ENCODE measurements at places on chromosomes 2 and 18.

DNA sequence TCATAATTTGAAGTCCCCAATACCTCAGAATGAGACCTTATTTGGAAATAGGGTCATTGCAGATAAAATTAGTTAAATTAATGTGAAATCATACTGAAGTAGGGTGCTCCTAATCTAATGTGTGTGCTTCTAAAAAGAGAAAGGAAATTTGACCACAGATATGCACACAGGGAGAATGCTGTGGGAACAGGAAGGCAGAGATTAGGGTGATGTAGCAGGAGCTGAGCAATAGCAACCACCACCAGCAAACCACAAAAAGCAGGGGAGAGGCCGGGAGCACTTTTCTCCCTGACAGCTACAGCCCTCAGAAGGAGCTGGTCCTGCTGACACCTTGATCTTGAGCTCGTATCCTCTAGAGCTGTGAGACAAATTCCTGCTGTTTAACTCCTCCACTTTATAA, 24.6 kb upstream of the SCG2 start:
- DNase-seq, result no peak

GRCh38 chr18:34710458-34710914, 388 bp downstream of the DTNA start:
- no peak for DNase-seq

GRCh38 chr2:213751446-213751845, 467.2 kb downstream of the SPAG16 start:
- DNase-seq, result no peak

- DNase-seq, result no peak
Observed at GRCh38 chr2:223218587-223219178, 166.7 kb downstream of the KCNE4 start.

DNA sequence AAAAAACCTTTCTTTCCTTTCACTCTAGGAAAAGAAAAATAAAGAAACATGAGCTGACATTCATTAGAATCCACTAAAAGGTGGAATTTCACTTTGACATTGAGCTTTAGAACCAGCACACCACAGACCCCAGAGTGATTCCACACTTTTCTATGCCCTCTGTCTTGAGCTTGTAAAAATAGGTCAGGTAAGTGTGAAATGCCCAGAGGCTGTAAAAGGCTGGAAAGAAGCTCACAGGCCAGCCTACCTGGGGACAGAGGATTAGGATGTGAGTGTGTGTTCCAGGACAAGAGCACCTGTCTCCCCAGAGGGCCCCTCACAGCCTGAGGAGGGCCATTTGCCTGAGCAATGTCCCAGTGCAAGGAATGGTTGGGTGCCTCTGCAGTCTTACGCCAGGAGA, 56.3 kb upstream of the MYO3B start:
- DNase-seq, result no peak

DNA sequence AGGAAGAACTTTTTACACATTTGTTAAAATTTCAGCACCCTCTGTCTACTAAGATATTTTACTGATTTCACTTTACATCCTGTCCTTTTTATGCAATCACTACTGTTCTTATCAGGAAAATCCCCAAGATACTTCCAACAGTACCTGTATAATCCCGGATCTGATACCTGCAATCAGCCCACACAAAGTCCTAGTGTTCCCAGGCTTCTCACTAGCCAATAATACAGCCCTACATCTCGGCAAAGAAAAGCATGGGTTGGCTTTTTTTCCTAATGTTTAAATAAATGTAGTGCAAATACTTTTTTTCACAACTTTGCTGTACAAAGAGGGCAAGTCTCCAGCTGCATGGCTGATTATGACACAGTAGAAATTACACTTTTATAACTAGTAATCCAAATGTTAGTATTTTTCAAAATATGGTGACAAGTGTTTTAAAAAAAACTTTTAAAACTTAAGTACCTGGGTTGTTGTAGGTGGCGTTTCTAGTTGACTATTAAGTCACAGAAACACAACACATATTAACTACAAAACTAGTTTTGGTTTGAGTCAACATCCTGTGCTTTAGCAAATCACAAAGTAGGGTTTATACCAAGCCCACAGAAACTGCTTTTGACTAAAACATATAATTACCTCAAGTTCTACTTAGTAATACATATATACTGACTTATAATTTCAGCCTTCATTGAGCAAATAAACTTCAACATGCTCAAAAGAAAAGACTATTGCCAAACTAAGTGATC, 19.5 kb downstream of the CNOT11 start:
- DNase-seq, result no peak

DNA sequence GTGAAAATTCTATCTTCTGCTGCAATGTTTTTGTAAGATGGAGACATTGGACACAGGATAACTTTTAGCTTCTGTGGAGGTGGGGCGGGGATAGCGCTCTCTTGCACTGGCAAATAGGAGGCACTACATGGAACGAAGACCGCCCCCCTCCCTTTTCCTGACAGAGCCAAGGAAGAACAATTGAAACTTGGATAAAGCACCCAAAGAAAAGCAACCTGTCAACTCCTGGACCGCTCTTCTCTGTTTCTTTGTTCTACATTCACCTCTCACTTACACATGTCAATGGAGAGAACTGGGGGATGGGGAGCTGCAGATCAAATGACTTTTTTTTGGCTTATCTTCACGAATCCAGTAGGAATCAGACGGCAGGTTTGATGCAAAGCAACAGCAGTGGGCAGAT, 126.3 kb upstream of the CHAC2 start:
- no peak for DNase-seq

- no peak for DNase-seq
Observed at GRCh38 chr18:44516450-44516849, 164.2 kb upstream of the SETBP1 start.

GRCh38 chr2:159933727-159934049, 128.7 kb downstream of the PLA2R1 start:
- no peak for DNase-seq

GRCh38 chr2:50395605-50396297, 636.2 kb downstream of the NRXN1 start:
- DNase-seq, result no peak

DNA sequence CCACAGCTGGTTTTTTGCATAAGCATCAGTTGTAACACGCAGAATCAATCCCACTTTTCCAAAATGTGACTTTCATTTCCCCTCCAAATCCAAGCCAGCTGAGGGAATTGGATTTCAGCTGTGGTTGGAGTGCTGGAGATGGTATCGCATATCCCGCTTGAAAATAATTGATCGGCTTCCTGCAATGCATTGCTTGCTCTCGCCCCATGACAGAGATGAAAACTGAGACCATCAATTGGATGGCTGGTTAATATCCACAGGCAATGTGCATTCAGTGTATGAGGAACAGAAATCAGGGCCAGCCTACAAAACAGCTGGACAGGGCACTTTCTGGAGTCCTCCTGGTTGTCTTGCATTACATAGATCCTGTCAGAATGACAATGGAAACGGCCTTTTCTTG, 135.3 kb downstream of the MAIP1 start:
- no peak for DNase-seq

GRCh38 chr18:59631583-59632181, 65.5 kb downstream of the CCBE1 start:
- peak; percentile 13 for DNase-seq

- no peak for DNase-seq
Observed at GRCh38 chr2:15042801-15043217, 410.3 kb downstream of the LRATD1 start.

DNA sequence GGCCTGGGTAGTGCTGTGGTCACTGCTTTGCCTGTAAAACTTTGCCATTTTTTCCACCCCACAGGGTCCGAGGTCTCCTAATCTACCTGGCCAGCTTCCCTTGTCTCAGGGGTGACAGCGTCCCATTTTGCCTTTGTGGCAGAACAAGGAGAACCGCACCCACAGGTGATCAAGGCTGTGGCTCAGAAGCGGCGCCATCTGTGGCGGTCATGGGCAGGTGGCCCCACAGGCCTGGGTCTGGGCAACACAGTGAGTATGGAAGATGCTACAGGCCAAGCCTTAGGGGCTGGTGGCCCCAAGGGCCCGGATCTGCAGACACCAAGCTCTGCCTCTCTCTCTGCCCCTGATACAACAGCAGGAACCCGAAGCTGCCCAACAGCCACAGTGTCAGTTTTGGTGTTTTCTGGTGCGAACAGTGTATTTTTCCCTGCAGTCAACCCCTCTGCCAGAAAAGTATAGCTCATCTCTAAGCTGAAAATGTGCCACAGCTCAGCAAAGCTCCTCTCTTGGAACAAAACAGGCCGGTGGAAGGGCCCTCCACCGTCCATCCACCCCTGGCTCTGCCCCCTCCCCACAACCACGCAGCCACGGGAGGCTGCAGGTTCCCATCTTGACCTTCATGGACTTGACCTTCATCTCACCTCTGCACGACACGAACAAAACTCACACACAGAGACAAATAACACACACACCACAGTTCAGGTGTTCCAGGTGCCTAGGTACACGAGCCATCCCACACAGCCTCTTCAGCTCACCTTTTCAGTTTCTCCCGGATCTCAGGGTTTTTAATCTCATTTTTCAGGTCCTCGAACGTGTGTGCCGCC, 96.7 kb downstream of the PXDN start:
- DNase-seq, result no peak

DNA sequence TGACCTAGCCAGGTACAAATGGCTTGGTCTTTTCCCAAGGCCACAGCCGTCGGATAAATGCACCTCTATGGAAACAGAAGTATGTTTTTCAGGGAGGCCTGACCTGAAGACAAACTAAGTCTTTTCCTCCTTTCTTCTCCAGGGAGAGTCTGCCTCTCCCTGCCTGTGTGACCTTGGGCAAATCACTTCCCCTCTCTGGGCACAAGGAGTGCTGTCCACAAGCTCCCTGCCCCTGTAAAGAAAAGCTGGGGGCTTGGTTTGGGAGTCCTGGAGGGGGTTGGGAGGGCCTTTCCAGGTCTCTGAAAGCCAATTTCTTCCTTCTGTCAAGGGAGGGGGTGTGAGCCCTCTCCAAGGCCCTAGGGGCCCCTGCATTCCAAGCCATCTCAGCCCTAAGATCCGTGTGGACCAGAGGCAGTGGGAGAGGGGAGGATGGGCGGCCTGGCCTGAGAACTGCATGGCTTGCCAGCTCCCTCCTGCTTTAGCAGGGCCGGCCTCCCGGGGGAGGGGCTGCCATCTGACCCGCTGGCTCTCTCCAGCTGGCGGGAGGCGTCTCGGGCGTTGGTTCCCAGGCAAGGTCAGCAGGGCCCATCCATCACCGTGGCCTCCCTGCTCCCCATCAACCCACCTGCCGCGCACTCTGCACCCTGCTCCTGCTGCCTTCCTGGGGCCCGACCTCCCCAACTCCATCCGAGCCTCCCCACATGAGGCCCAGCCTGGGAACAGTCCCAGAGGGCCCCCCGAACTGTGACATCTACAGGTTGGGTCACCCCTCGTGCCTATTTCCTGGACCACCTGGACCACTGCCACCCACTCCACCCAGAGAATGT, 61.4 kb downstream of the SMAD7 start:
- no peak for DNase-seq

- peak; percentile 55 for DNase-seq
Observed at GRCh38 chr2:215657844-215658243, 222.0 kb upstream of the FN1 start.

DNA sequence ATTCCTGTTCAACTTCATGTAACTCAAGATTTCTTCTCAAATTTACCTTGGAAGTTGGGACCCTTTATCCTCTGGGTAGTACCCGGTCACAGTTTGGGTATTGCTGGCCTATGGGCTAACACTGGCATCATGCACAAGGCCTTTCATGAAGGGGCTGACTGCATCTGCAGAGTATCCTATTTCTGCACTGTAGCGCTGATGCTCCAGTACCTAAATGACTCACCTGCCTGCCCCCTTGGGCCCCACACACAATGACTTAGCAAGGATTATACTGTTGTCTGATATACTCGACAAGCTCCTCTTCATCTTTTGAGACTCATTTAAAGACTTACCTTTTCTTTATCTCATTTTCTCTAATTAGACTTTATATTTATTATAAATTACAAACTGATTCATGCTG, 39.9 kb downstream of the DNAH6 start:
- DNase-seq, result peak; percentile 33

DNA sequence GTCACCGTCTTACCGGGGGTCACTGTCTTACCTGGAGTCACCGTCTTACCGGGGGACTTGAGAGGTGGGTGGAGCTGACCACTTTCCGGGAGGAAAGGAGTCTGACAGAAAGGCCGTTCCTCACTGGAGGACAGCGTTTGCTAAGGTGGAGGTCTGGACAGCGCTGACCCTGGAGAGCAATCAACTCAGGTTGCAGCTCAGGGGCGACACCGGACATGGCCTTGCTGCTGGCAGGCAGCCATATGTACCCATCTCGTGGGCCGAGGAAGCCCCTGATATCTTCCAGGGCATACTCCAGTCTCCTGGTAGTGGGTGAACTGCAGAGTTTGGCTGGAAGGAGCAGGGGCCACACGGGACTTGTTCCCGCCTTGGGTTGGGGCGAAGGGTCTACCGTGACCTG, 234.6 kb upstream of the MYT1L start:
- DNase-seq, result no peak

GRCh38 chr2:200089040-200089755, 133.8 kb downstream of the MAIP1 start:
- DNase-seq, result no peak

GRCh38 chr2:3692375-3692774, 11.0 kb upstream of the DCDC2C start:
- peak; percentile 68 for DNase-seq

GRCh38 chr2:6358985-6359384, 506.7 kb downstream of the CMPK2 start:
- DNase-seq, result no peak

GRCh38 chr2:132911726-132912724, 242.0 kb upstream of the LYPD1 start:
- no peak for DNase-seq

DNA sequence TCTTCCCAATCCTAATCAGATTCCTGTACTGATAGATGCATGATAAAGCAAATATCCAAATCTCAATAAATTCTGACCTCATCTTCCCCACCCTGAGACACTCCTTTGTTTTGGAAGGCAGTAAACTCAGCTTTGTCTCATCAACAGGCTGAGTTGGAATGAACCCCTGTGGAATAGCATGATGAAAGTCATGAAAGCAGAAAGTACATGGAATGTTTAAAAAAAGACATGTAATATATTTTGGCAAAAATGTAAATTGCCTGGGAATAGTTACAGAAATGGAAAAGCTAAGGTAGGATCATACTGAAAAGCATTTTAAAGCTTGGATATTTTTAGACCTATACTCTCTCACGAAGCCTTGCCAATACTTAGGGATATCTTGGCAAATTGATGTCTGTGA, 468.7 kb upstream of the CDH7 start:
- DNase-seq, result no peak

DNA sequence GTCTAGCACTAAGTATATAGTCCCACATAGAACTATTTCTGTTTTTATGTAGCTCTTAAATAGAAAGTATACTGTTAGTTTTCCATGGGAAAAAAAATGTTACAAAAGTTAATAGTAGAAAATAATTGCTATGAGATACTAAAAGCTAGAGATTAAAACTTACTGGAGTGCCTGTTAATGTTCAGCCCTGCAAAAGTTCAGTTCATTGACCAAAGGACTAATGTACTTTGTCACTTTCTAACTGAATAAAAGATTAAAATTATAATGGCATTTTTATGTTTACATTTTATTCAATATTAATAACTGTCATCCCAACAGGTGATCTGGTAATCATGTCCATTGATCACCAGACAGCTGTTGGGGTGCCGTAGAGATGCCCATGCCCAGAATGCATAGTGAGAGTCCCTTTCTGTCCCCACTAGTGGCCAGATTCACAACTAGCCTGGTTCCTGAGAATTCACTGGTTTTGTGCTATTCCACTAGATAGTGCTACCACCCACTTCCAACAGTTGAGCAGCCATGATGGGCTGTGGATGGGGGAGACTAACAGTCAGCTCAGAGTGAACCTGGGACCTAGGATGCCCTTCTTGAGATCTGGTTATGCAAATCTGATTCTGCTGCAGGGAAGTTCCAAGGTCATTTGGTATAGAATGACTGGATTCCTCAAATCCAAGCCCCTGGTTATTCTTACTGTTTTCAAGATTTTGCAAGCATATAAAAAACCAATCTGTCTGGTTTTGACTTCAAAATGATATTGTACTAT, 57.8 kb downstream of the AFTPH start:
- no peak for DNase-seq
